ENCODE measurements at places on chromosomes 1 and 21.

DNA sequence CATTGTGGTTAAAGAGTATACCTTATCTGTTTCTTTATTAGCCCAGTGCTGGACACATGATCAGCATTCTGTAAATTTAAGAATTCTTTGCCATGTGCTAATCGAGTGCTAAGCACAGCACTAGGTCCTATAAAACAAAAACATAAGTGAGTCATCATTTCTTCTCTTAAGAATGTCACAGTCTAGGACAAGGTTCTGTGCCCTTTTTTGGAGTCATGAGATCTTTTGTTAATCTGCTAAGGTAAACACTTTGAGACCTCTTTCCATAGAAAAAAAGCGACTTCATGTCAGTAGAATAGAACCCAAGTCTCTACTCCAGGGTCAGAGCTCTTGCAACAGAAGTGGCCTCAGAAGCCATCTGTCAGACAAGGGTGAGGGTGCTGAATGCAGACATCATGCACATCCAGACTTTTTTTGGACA is 70.0 kb upstream of the NFIA start:
- DNase-seq: no peak

DNA sequence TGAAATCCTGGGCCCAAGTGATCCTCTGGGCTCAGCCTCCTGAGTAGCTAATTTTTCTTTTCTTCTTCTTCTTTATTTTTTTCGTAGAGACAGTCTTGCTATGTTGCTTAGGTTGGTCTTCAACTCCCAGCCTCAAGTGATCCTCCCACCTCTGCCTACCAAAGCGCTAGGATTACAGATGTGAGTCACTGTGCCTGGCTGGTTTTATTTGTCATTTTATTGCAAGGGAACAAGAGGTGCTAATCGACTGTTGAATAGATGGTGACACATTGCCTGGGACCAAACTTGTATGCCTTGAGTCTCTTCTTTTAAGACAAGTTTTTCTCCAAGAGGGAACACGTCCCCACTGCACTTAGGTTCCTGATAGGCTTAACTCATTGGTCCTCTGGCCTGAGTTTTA is 20.0 kb upstream of the KLHDC8A start:
- no peak for DNase-seq

- DNase-seq: no peak
These were observed 82.9 kb upstream of the ACTL8 start for GRCh38 chr1:17672226-17672625.

DNA sequence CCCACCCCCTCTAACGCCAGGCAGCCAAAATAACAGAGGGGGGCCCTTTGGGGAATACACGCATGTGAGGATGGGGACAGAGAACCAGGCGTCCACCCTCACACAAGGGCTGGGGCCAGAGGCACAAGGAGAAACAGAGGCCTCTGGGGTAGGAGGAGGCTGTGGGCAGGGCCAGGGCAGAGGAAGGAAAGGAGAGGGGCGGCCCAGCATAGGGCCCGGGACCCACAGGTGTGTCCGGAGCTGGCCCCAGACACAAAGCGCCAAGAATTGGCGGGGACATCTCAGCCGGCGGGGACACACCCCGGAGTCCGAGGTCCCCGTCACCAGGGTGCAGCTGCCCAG is 6.7 kb downstream of the PLEKHG5 start:
- no peak for DNase-seq

GRCh38 chr1:90711696-90712095 is 5.4 kb downstream of the BARHL2 start:
- DNase-seq: no peak

- no peak for DNase-seq
These were observed 155.7 kb downstream of the ADSS2 start for GRCh38 chr1:244296003-244296402.

- no peak for DNase-seq
These were observed 80.9 kb downstream of the BACH1 start for GRCh38 chr21:29379517-29380054.
